ENCODE measurements at places on chromosomes 16 and 17.
A peak's percentile ranks its signal among the peaks of the same experiment; 100 is the strongest.

- peak; percentile 41 for DNase-seq
Observed at GRCh38 chr17:21252796-21253645, at the start of gene NATD1. NATD1 (minus strand) TSS chr17:21253410; CDS start chr17:21253264, 146 bp downstream.

DNA sequence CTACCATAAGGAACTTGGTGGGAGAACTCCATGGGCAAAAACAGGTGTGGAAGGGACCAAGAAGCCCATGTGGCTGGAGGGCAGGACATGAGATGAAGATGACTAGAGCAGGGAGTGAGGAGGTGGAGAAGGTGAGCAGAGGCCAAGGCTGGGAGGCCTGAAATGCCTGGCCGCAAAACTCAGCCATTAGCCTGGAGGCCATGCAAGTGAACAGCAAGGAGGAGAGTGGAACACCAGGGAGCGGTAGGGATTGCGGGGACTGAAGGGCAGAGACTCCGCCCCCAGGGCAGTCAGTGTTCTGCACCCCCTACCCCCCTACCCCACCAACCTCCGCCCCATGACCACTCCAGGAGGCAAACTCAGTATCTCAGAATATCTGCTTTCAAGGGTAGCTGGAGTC is 17.0 kb downstream of the BCL7C start:
- no peak for DNase-seq

GRCh38 chr16:57901480-57902069 is 69.4 kb downstream of the CNGB1 start:
- no peak for DNase-seq

DNA sequence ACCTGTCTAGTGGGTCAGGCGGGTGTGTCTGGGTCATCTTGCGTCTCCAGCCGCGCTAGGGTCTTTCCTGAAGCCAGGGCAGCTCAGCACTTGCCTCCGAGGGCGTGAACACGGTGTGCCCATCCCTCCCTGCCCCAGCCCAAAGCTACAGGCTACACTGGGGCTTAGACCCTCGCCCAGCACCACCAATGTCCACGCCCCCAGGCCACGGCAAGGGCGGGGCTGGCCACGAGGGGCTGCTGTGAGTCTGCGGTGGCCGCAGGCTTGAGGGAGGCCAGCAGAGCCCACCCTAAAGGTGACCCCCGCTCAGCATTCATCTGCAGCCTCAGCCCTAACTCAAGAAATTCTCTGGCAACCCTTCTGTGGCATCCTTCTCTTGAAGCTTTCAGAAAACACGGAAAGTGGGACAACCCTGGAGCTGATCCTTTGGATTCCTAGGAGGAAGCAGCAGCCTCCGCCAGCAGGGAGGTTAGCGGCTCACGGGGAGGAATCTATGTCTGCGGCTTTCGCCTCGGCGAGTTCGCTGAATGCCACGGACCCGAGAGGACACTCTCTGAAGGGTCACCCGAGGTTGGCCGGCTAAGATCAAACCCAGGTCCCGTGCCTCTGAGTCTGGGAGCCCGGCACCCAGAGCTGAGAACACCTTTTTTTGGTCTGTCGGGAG is 41.7 kb downstream of the TIMM22 start:
- no peak for DNase-seq

- DNase-seq: no peak
Observed at GRCh38 chr17:50310455-50311111, 35.3 kb upstream of the XYLT2 start.

DNA sequence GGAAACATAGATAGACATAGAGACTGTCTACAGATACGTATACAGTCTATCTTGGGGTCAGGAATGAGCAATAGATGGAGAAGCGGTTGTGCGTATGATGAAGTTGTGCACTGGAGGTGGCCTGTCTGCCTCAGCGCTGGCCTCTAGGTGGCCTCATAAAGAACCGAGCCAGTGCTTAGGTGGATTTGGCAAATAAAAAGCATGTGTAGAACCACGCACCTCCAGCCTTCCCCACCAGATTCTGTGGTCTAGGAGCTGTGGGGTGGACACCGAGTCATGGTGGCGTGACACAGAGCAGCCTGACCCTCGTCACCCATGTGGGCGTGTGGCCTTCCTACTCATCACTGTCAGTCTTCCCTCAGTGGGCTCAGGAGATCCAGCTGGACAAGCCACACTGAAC is 34.0 kb downstream of the PGS1 start:
- DNase-seq: peak; percentile 28

- no peak for DNase-seq
Observed at GRCh38 chr16:65510850-65511249, 389.0 kb upstream of the CDH11 start.

DNA sequence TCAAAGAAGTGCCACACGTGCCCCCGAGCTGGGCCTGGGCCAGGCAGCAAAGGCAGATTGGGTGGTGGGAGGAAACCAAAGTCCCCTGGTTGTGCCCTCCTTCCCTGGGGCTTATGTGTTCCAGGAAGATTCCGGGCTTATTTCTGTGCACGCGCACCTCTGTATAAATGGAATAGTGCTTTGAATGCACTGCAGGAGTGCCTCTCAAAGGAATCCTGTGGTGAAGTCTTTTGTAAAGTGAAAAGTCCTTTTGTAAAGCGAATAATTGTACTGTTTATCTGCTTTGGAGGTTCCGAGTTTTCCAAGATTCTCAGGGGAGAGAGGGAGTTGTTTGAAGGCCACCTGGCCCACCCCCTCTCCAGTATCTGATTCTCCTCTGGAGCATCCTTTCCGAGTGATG is 26.8 kb downstream of the C17orf75 start:
- DNase-seq: no peak

DNA sequence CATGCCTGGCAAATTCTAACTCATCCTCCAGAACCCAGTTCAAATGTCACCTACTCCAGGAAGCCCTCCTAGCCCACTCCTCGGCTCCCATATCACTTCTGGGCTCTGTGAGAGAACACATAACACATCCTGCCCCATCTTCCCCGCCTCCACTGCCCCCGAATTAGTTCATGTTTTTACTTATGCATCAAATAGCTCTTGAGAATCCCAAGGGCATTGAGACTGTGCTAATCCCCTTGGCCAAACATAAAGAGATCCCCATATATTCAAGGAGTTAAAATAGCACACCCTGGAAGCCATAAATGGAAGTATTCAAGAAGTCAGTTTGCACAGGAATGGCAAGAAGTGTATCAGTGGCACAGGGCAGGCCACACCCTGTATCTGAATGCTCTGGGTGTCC is 2.0 kb upstream of the CREBBP start:
- DNase-seq: no peak

- no peak for DNase-seq
Observed at GRCh38 chr17:2023692-2024571, 1.2 kb downstream of the RTN4RL1 start.

- no peak for DNase-seq
Observed at GRCh38 chr17:51869387-51869786, 289.1 kb downstream of the CA10 start.

DNA sequence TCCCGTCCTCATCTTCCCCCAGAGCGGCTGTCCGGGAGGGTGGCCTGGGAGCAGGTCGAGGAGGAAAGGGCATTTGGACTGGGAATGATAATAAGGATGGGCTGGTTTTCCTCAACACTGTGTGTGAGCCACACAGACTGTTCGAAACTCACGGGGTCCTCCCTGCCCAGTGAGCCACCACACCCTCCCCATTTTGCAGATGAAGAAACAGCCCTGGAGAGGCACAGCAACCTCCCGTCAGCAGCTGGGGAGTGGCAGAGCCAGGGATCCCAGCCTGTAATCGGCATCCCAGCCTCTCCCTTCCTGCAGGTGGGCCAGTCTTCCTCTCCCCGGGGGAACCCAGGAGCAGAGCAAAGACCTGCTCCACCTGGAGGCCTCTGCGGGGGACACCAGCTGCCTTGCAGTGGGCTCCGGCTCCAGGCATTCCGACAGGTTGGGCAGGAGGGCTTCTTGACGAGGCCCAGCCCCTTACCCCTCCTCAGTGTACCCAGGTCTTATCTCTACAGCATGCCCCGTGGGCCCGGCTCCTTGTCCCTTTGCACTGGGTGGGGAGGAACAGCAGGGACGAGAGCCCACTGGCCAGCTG is 23.8 kb downstream of the ENGASE start:
- DNase-seq: no peak

GRCh38 chr16:15911198-15911597 is 22.8 kb upstream of the CEP20 start:
- DNase-seq: no peak

- DNase-seq: peak; percentile 58
Observed at GRCh38 chr17:72119873-72120641, 763 bp upstream of the SOX9 start.

DNA sequence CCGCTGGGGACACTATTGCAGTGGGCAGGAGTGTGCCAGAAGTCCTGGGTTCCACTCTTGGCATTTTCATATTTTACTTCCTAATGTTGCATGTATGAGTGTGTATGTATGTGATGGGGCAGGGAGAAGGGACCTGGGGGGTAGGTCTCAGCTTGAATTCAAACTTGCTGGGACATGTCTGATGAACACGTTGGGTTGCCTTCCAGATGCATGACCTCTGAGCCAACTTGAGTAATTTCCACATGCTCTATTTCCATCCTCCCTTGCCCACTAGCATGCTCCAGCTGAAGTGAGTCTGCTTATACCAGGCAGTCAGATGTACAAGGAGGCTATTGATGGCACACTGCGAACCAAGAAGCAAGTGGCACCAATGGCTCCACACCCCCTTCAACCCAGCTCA is 32.9 kb upstream of the SRSF1 start:
- no peak for DNase-seq

- DNase-seq: peak; percentile 82
Observed at GRCh38 chr16:2043667-2044451, 3.8 kb downstream of the NTHL1 start.

- DNase-seq: no peak
Observed at GRCh38 chr17:55300479-55301290, 35.9 kb downstream of the HLF start.

- DNase-seq: no peak
Observed at GRCh38 chr16:2429771-2430663, 770 bp downstream of the CCNF start.

GRCh38 chr17:73336408-73337329 is 24.9 kb upstream of the CDC42EP4 start:
- DNase-seq: no peak

DNA sequence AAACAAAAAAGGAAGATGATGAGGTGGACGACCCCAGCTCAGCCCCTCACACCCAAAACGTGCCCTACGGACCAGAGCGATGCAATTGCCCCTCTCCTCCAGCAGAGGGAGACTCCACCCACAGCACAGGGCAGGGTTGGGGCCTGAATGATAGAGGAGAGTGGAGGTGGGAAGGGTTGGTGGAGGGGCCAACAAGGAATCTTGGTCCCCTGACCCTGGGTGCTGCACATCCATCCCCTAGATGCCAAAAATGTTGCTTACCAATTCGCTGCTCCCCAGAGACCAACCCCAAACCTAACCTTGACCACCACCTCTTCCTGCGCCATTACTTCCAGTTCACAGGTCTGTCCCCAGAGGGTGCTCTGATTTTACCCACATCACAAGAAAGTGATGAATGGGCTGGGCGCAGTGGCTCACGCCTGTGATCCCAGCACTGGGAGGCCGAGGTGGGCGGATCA is 12.9 kb downstream of the P2RX5 start:
- DNase-seq: no peak

- no peak for DNase-seq
Observed at GRCh38 chr17:10270258-10270657, 71.9 kb upstream of the GAS7 start.

- peak; percentile 50 for DNase-seq
Observed at GRCh38 chr17:81484195-81484979, 28.2 kb downstream of the ACTG1 start.

- peak; percentile 42 for DNase-seq
Observed at GRCh38 chr17:81735264-81736102, 23.4 kb downstream of the SLC25A10 start.

GRCh38 chr17:27294689-27295630 is 1.0 kb downstream of the WSB1 start:
- DNase-seq: peak; percentile 60

GRCh38 chr17:37677021-37677420 is 33.8 kb upstream of the DDX52 start:
- DNase-seq: no peak

DNA sequence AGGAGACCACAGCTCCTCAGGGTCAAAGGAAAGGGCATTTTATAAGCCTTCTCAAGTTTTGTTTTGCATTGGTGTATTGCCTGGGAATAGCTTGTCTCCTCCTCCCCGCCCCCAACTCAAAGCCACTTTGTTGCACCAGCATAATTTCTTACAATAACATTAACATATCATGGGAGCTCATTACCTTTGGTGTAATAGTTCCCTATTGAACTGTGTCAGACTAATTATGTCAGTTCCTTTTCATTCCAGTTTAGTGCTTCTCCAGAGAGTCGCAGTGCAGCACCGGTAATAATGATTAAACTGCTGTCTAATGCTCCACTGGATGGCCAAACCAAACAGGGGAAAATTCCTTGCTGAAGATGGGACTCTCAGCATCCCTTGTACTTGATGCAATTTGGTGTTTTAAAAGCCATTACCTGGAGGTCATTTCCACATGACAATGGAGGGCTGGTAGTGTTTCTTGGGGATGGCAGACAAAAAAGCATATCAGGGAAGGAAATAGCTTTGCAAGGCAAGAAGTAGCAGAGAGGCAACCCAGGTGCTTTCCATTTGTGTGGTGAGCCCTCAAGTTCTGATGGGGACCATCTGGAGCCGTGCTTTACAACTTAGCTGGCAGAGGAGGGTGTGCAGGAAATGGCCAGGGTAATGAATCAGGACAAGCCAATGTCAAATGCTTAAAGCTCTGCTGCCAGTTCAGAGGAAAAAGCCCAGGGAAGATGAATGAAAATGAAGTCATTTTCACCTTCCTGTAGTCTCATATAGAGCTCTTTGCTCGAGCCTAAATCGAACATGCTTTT is 91.5 kb upstream of the NLRP1 start:
- DNase-seq: no peak

- no peak for DNase-seq
Observed at GRCh38 chr17:70388326-70388725, 219.0 kb downstream of the KCNJ2 start.

GRCh38 chr17:63082273-63082861 is 116.3 kb downstream of the TANC2 start:
- DNase-seq: no peak

DNA sequence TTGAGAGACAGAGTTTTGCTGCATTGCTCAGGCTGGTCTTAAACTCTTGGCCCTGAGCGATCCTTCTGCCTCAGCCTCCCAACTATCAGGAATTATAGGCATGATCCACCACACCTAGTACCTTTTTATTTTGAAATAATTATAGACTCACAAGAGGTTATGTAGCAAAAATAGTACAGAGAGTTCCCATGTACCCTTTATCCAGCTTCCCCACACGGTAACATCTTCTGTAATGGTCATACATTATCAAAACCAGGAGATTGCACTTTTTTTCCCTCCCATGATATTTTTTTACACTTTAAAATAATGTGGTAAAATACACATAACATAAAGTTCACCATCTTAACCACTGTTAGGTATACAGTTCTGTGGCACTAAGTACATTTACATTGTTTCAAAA is 28.8 kb upstream of the CACNG4 start:
- no peak for DNase-seq

Measured in DMS153 (cell line).